ENCODE measurements at places on chromosomes 12 and 14. TPM values are rescaled to one million over a fixed set of nuclear protein-coding genes. Genes with fewer than 3 reads are reported as not detected.

DNA sequence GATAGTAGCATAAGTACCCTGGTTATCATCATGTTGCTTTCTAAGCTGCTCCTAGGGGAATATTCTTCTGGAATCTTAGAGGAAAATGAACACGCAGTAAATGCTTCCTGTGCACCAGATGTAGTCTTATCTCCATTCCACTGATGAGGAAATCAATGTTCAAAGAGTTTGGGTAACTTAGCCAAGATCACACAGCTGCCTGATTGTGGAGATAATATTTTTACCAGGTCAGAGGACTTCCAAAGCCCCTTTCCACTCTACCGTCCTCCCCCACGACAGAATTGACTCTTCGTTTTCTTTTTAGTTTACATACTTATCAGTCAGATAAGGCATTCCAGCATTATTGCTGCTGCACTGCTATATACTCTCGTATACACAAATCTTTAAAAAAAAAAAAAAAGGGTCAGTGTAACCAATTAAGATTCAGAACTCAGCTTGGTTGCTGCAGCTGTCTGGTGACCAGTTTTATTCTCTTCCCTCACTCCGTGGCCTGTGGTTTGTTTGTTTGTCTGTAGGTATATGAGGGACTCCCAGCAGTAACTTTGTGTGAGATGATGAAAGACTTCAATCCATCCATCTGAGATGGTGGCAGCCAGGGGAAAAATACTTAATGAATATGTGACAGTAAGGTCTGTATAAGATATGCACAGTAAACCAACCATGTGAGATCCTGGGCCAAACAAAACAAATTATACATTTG is 110.5 kb downstream of the TGFB3 start:
- H3K4me1 ChIP-seq: no peaks in the 10 kb centered on the region
- peaks cover 12% of the 10 kb centered on the region for H3K36me3 ChIP-seq
- no peak overlapping the region for H3K27ac ChIP-seq
- H3K27me3 ChIP-seq: no peaks in the 10 kb centered on the region

NANOG gene
- total RNA-seq: not detected

KCNA1 gene
- total RNA-seq: 0.05 TPM

DNA sequence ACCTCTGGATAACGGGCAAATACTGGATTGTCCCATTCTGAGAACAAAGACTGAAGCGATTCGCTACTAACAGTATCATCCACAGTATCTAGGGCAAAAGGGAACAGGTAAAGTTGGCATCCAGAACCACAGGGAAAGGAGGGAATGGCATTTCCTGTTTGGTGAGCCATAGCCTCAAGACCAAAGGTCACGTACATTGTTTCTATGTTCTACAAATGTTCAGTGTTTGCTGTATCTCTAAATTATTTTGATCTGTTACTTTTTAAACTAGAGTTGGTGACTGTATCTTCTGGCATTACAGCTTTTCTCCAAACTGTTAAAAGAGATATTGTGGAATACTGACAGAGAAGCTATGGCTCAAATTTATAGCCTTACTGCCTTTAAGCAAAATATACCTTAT is 9.7 kb downstream of the MLH3 start:
- no peak overlapping the region for H3K4me3 ChIP-seq
- no peak overlapping the region for H3K27ac ChIP-seq
- DNase-seq: no peak
- H3K27me3 ChIP-seq: no peaks in the 10 kb centered on the region
- peaks cover 23% of the 10 kb centered on the region for H3K4me1 ChIP-seq

GRCh38 chr14:50964683-50965390 is 20.6 kb upstream of the PYGL start:
- no peaks in the 10 kb centered on the region for H3K4me1 ChIP-seq
- H3K4me3 ChIP-seq: no peak overlapping the region
- no peak overlapping the region for H3K27ac ChIP-seq
- H3K27me3 ChIP-seq: peaks cover 5% of the 10 kb centered on the region
- DNase-seq: no peak
- no peaks in the 10 kb centered on the region for H3K36me3 ChIP-seq

ATP5F1B gene
- total RNA-seq: 863 TPM

DNA sequence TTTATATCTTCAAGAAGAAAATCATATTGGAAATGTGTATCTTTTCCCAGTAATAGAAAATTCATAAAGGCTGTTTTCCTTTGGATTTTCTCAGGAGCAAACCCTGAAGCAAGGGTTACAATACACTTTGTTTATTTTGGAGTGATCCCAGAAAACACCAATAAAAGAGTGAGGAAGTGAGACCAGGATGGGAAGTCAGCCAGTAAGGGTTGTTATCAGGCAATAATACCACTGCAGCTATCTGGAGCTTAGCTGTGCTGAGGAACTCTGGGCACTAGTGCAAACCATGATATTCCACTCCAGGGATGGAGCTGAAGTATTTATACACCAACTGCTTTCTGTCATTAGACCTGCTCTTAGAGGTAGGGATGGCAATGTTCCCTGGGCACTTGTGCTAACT is 1002.3 kb downstream of the FLRT2 start:
- H3K27ac ChIP-seq: no peak overlapping the region
- no peak for DNase-seq
- H3K4me1 ChIP-seq: no peaks in the 10 kb centered on the region
- no peaks in the 10 kb centered on the region for H3K36me3 ChIP-seq
- no peak overlapping the region for H3K4me3 ChIP-seq

DNA sequence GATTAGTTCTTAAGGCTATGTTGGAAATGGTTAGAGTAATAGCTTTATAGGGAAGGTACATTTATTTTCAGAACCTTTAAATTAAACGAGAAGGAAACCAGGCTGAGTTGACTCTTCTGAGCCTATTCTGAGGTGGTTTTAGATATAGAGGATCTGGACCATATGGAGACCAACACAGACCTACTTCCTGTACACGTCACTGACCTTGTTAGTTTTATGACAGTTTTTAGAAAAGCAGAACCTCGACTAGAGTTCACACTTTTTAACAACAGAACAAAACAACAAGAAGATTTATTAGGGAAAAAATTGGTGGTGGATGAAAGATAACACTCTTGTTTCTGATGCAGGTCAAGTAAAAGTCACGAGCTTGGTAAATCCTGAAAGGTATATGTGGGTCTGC is 107.1 kb downstream of the NPAS3 start:
- no peak overlapping the region for H3K4me3 ChIP-seq
- H3K4me1 ChIP-seq: no peaks in the 10 kb centered on the region
- H3K27ac ChIP-seq: no peak overlapping the region
- H3K36me3 ChIP-seq: no peaks in the 10 kb centered on the region
- DNase-seq: no peak

CYP46A1 gene
- 0.12 TPM for total RNA-seq

WNT1 gene
- not detected for total RNA-seq

DNA sequence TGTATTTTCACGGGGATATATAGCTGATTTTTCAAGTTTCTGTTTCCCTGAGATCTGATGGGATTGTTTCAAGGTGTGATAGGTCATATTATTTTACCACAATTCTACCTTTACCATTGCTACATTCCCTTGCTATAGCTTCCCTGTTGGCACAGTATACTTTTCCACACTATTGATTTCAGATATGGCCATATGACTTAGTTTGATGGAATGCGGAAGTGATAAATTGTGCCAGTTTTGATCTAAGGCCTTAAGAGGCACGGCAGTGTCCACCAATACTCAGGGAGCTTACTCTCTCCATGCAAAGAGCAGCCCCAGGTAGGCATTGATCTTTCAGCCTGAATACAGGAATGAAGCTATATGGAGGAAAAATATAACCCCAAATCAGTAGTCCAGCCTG is 315.7 kb downstream of the SLC16A7 start:
- no peak overlapping the region for H3K4me3 ChIP-seq
- DNase-seq: no peak
- H3K27me3 ChIP-seq: no peaks in the 10 kb centered on the region
- no peak overlapping the region for H3K27ac ChIP-seq

GRCh38 chr12:70002097-70002911 is 177.3 kb downstream of the MYRFL start:
- no peak overlapping the region for H3K4me3 ChIP-seq
- H3K36me3 ChIP-seq: no peaks in the 10 kb centered on the region
- no peaks in the 10 kb centered on the region for H3K4me1 ChIP-seq
- H3K27ac ChIP-seq: no peak overlapping the region

DNA sequence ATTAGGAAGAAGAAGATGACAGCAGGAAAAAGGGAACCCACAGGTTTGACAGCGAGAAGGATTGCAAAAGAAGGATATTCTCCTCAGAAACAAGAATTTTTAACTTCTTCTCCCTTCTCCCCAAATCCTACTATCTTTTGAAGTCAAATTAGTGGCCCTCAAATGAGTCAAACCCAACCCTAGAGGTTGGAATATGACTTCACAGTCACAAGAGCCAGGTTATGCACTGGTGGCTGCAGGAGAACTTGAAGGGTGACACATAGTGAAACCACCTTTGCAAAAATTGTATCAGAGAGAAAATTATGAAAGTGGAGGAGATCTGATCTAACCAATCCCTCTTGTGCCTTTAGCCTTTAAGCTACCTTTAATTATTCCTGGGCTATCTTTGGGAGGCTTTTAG is 386.2 kb upstream of the CCDC196 start:
- H3K4me3 ChIP-seq: no peak overlapping the region
- no peaks in the 10 kb centered on the region for H3K4me1 ChIP-seq
- H3K36me3 ChIP-seq: no peaks in the 10 kb centered on the region
- H3K27ac ChIP-seq: no peak overlapping the region

GRCh38 chr12:70052931-70053497 is 190.2 kb upstream of the CNOT2 start:
- DNase-seq: no peak
- no peaks in the 10 kb centered on the region for H3K4me1 ChIP-seq
- H3K36me3 ChIP-seq: no peaks in the 10 kb centered on the region
- no peak overlapping the region for H3K4me3 ChIP-seq
- H3K27me3 ChIP-seq: peaks cover 14% of the 10 kb centered on the region
- no peak overlapping the region for H3K27ac ChIP-seq

DNA sequence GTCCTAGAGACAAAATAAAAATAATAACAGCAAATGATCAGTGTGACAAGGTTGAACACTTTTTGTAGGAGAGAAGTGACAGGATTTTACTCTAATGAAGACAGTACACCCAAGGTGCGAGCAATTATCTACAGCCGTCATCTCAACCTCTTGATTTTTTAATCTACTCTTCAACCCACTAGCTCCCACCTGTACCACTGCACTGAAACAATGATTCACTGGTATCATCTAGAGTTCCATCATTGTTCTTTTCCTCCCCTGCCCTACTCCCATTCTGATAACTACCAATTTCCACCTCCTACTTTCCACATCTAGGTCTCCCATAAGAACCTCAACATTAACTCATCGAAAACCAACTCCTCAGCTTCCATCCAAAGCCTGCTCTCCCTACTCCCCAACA is 99.8 kb downstream of the PPP2R5E start:
- no peak overlapping the region for H3K4me3 ChIP-seq
- no peak overlapping the region for H3K27ac ChIP-seq
- no peaks in the 10 kb centered on the region for H3K27me3 ChIP-seq
- DNase-seq: no peak
- H3K4me1 ChIP-seq: peaks cover 29% of the 10 kb centered on the region

RHEBL1 gene
- 15.2 TPM for total RNA-seq

All from activated naive CD4-positive, alpha-beta T cell treated with anti-CD3 and anti-CD28 coated beads for 36 hours (primary cell).